ENCODE measurements at places on chromosomes 2 and 18.

DNA sequence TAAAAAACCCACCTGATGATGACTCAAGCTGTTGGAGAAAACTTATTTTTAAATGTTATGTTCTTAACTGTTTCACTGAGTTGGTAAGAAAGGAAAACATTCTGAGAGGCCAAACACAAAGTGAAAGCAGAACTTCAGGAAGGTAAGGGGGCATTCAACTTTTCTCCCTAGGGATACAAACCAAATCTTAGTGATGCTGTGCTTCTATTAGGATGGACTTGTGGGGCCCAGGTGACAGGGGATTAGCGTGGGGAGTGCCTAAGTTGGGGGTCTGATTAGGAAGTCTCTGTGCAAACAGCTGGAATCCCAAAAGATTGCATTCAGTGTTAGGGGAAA is 18.5 kb downstream of the PDCL3 start:
- DNase-seq, result no peak

GRCh38 chr2:216034065-216034464 is 20.7 kb upstream of the MREG start:
- peak; percentile 78 for DNase-seq

DNA sequence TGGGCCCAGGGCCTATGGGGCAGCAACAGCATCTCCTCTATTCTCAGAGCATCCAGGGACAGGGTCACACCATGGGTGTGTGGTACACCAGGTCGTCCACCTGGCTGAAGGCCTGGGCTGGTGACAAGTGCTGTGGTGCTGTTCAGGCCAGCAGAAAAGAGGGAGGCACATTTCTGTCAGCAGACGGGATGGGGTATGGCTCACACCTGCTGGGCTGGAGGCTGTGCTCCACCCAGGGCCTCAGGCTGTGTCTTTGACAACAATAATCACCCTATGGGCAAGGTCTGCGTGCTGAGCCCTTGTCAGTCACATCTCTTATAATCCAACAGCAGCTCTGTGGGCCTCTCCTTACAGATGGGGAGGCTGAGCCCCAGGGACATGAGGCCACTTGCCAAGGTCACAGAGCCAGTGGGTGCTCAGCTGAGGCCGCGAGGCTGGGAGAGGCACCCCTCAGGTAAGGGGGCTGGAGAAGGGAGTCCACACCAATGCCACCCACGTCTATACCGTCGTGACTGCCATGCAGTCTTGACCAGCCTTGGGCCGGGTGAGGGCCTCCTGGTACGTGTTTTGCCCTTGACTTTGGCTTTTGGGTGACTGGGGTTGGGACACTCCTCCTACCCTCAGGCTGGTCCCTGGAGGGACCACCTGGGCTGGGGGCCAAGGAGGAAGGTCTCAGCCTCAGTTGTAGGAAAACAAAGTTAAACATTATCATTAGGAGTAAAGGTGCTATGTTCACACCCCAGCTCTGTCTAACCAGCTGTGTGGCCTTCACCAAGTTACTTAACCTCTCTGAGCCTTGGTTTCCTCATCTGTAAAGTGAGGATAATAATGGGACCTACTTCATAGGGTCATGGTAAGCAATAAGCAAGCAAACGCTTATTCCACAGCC is 5.6 kb upstream of the HS6ST1 start:
- no peak for DNase-seq

GRCh38 chr2:74617122-74617521 is 31.0 kb downstream of the M1AP start:
- DNase-seq, result no peak

GRCh38 chr2:189654641-189655040 is 6.6 kb upstream of the ASNSD1 start:
- DNase-seq, result no peak

DNA sequence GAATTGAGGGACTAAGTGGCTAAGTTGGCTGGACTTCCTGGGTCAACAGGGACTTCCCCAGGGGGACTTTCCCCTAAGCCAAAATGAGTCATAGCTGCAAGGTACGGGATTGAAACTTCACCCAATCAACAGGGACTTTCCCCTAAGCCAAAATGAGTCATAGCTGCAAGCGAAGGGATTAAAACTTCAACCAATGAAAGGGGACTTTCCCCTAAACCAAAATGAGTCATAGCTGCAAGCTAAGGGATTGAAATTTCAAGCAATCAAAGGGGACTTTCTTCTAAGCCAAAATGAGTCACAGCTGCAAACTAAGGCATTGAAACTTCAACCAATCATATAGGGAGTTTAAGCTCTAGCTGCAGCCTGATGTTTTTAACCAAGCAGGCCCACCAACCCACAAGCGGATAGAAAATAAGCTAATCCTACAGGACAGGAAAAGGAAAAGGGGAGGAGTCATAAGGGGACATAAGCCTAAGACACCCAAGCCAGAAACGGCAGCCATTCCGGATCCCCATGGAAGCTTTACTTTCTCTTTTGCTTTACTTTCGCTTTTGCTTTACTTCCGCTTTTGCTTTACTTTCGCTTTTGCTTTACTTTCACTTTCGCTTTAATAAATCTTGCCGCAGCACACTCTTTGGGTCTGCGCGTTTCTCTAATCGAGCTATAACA is 1375.4 kb upstream of the CELF4 start:
- DNase-seq, result no peak

DNA sequence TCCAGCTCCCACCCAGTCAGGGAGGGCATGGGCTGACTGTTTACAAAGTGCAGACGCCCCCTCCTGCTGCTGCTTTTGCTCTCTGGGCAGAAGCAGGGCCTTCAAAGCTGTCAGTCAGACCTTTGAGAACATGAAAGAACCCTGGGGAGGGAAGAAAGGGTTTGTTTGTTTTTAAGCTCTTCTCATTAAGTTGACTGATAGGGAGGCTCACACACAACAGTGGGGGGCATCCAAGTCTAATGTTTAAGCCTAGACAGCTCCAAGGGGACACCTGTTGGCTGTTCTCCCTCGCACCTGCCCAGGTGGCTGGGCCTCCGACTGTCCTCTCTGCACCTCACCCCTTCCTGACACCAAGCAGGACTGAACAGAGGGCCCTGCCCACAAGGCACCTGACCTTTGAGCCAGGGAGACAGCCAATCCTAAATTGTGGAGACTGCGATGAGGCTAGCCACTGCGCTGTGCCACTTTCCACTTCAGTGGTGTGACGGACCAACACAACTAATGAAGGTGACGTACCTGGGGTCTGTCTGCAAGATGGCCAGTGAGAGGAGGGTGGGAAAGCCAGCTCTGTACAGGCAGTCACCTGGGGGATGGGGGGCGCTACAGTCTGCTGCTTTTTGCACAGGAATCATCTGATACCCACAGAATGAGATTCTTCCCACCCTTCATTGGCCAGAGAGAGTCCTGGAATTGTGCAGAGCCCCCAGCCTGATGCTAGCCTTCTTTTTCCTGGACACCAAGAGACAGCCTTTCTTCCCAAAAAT is 16.3 kb downstream of the ST6GAL2 start:
- DNase-seq, result no peak
